ENCODE measurements at places on chromosomes 5 and 9.

GRCh38 chr5:96506376-96506775 is 73.3 kb upstream of the PCSK1 start:
- no peak for DNase-seq

GRCh38 chr5:39558541-39558940 is 133.8 kb upstream of the DAB2 start:
- DNase-seq = no peak

- DNase-seq = no peak
Measured at GRCh38 chr5:164090358-164090757, 584.9 kb downstream of the MAT2B start.

- no peak for DNase-seq
Measured at GRCh38 chr5:56389261-56389660, 156.1 kb upstream of the ANKRD55 start.

DNA sequence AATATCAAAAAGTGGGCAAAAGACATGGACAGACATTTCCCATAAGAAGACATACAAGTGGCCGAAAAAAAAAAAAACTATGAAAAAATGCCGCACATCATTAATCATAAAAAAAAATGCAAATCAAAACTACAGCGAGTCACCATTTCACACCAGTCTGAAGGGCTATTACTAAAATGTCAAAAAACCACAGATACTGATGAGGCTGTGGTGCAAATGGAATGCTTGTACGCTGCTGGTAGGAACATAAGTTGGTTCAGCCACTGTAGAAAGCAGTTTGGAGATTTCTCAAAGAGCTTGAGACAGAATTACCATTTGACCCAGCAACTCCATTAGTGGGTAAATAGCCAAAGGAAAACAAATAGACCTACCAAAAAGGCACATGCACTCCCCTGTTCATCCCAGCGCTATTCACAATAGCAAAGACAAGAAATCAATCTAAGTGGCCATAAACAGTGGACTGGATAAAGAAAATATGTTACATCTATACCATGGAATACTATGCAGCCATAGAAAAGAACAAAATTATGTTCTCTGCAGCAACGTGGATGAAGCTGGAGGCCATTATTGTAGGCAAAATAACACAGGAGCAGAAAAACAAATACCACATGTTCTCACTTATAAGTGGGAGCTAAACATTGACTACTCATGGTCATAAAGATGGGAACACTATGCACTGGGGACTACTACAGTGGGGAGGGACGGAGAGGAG is 110.6 kb upstream of the BOD1 start:
- no peak for DNase-seq

DNA sequence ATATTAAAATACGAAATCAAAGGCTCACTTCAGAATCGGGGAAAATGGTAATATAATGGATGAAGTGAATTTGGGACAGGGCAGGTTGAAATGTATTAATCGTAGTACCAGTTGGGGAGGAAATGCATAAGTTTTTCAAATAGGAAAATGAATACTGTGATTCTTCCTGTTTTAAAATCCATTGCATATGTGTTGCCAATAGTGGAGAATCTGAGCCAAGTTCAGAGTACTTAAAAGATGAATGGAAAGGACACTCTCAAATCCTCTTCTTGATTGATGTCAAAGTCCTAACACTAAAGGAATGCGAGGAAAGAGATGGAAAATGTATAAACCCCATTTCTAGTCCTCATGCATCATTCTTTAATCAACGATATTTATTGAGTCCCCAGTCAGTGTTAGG is 160.9 kb upstream of the CCNG1 start:
- no peak for DNase-seq

DNA sequence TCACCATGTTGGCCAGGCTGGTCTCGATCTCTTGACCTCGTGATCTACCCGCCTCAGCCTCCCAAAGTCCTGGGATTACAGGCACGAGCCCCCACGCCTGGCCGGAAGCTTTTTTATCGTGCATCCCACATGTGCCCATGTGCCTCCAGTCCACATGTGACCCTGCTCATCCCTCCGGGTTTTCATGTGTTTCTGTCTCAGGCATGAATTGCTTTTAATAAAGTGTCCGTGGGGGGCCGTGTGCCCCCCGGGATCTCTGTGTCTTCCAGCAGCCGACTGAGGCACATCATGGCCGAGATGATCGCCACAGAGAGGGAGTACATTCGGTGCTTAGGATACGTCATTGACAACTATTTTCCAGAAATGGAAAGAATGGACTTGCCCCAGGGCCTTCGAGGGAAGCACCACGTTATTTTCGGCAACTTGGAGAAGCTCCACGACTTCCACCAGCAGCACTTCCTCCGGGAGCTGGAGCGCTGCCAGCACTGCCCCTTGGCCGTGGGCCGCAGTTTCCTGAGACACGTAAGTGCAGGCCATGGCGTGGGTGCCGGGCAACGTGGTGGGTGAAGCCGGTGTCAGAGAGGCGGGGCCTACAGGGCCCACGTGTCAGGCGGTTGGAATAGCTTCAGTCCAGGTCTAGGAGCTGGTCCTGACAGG is 22.1 kb upstream of the LRRC14B start:
- DNase-seq = no peak

GRCh38 chr5:5360941-5361520 is 61.4 kb upstream of the ICE1 start:
- no peak for DNase-seq

Measured in CD4-positive, alpha-beta T cell treated with Interleukin-2 at 100 ng/mL for 4 hours (primary cell).